Stimulated activated CD4-positive, alpha-beta T cell treated with anti-CD3 and anti-CD28 coated beads, TNF-alpha, amount 100 ng/mL, for 24 hours (primary cell): ENCODE measurements at places on chromosomes 1 and 21.

DNA sequence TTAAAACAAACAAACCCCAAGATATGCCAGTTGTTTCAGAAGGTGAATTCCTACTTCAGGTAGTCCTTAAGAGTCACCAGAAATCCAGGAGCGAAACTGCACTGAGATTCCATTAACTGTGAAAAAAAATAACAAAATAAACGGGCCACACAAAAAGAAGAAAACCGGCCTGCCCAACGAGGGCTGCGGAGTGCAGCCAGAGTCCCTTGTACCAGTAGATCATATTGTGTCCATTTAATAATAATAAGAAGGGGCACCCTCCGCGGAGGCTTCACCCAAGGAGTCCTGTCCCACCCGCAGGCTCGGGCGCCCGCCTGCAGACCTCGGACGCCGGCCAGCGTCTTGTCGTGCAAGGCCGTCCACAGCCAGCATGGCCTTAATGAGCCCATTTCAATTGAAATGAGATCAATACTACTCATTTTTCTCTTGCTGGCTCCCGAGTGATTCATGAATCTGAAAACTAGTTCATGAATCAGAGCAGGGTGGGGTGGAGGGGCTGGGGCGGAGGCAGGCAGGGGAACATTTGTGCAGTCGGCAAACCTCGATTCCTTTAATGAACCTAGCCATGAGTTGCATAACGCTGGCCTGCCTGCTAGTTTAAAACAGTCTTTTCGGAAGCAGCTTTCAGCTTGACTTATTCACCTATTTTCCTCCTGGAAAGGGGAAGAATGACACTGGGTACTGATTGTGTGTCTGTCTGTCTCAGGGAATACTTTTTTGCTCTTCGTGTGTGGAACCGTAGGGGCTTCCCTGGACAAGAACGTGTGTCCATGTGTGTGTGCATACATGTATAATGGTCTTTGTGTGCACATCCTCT, 113.1 kb upstream of the IRF2BP2 start:
- DNase-seq, result peak; percentile 58

GRCh38 chr21:15028186-15028585, 36.6 kb downstream of the NRIP1 start:
- no peak for DNase-seq

GRCh38 chr21:14620152-14620551, 74.0 kb upstream of the SAMSN1 start:
- no peak for DNase-seq

- DNase-seq, result peak; percentile 35
These were observed 44.9 kb upstream of the COL6A2 start for GRCh38 chr21:46052703-46053651.

DNA sequence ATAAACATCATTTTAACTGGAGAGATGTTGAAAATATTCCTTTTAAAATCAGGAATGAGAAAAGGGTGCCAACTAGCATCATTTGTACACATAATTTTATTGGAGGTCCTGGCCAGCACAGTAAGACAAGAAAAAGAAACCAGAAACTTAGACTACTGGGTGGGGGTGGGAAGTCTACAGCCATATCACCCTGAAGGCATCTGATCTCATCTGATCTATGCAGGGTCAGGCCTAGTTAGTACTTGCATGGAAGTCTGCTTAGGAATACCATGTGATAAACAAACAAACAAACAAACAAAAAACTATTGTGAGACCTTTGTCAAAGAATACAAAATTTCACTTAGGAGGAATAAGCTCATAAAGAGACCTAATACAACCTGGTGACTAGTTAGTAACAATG, 54.2 kb downstream of the EIF2B3 start:
- DNase-seq, result no peak

GRCh38 chr1:27863538-27863915, 8.8 kb upstream of the THEMIS2 start:
- DNase-seq, result no peak

DNA sequence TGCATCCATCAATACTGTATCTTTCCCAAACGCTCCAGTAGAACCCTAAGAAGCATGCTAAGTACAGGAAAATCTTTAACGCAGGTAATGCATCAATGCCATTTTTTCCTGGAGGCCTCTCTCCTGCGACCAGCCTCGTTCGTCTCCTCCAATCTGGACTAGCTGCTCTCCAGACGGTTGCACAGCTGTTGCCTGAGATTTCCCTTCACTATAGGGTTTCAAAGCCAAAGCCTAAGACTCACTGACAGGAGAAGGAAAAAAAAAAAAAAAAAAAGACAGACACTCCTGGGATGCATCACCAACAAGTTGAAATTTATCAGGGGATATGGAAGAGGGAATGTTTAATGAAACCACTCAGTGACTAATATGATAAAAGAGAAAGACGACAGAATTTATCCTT, 93.0 kb downstream of the APP start:
- no peak for DNase-seq

- DNase-seq, result no peak
These were observed 8.5 kb downstream of the UBQLN4 start for GRCh38 chr1:156045076-156045475.

- DNase-seq, result no peak
These were observed 136.3 kb downstream of the PEX14 start for GRCh38 chr1:10610901-10611600.

GRCh38 chr1:162025541-162025940, 1.9 kb upstream of the OLFML2B start:
- DNase-seq, result no peak

DNA sequence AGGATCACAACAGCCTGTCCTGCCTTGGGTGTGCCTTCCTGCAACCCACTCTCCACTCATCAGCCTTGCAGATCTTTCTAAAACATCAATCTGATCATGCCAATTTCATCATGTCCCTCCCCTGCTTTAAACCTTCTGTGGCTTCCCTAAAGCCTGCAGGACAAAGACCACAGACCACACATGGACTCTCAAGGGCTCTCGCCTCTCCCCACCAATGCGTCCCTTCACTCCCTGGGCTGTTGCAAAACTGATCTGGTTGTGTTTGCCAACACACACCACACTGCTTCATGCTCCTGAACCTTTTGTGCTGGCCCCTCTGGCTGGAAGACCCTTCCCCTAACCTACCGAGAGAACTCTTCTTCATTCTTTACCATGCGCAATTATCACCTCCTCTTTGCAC, 72.4 kb downstream of the ITPKB start:
- DNase-seq, result no peak

GRCh38 chr1:48106049-48106448, 108.9 kb upstream of the TRABD2B start:
- no peak for DNase-seq
